ENCODE measurements at places on chromosomes 12 and 14.

- DNase-seq, result no peak
Observed at GRCh38 chr14:101097109-101097793, 193.7 kb upstream of the RTL1 start.

DNA sequence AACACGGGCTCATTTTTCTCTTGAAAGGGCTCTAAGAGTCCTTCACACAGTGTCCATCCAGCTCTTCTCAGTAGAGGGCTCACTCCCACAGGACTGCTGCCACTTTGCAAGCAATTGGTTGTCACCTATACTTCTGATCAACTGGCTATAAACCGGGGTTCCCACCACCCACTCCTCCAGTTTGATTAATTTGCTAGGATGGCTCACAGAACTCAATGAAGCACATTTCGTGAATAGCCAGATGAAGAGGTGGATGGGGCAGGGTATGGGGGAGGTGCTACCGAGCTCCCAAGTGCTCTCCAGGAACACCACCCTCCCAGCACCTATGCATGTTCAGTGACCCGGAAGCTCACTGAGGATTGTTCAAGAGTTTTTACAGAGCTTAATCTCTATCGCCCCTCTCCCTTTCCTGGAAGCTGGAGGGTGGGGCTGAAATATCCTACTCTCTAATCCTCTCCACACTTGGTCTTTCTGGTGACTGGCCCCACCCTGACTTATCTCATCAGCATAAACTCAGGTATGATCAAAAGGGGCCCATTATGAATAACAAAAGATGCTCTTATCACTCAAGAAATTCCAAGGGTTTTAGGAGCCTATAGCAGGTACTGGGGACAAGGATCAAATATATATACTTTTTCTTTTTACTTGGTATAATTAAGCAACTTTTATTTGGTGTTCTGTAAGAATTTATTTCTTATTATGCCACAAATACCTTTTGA, 13.9 kb upstream of the EGLN3 start:
- peak; percentile 22 for DNase-seq

DNA sequence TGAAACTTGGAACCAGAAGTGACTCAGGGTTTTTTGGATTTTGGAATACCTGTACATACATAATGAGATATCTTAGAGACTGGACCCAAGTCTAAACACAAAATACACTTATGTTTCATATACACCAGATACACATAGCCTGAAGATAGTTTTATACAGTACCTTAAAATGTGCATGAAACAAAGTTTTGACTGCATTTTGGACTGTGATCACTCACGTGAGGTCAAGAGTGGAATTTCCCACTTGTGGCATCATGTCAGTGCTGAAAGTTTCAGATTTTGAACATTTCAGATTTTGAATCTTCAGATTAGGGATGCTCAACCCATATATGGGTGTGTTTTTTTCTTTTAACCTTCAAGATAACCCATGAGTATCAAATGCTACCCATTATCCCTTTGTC, 6.6 kb downstream of the SBNO1 start:
- no peak for DNase-seq

- DNase-seq, result peak; percentile 98
Observed at GRCh38 chr12:101830367-101831325, at the start of gene GNPTAB. Gene GNPTAB (minus strand): TSS chr12:101830959. CDS start chr12:101830675, 284 bp downstream.

- DNase-seq, result peak; percentile 89
Observed at GRCh38 chr12:3803865-3804472, 51.1 kb upstream of the CRACR2A start.

GRCh38 chr14:87149583-87150354, 843.2 kb downstream of the GALC start:
- no peak for DNase-seq

GRCh38 chr12:112275207-112275606, 107.0 kb downstream of the HECTD4 start:
- DNase-seq, result no peak

- no peak for DNase-seq
Observed at GRCh38 chr14:80536456-80536855, 325.2 kb upstream of the DIO2 start.

- DNase-seq, result no peak
Observed at GRCh38 chr12:39814626-39815025, 195.0 kb upstream of the ABCD2 start.

GRCh38 chr12:122918827-122919226, 22.9 kb upstream of the VPS37B start:
- no peak for DNase-seq

DNA sequence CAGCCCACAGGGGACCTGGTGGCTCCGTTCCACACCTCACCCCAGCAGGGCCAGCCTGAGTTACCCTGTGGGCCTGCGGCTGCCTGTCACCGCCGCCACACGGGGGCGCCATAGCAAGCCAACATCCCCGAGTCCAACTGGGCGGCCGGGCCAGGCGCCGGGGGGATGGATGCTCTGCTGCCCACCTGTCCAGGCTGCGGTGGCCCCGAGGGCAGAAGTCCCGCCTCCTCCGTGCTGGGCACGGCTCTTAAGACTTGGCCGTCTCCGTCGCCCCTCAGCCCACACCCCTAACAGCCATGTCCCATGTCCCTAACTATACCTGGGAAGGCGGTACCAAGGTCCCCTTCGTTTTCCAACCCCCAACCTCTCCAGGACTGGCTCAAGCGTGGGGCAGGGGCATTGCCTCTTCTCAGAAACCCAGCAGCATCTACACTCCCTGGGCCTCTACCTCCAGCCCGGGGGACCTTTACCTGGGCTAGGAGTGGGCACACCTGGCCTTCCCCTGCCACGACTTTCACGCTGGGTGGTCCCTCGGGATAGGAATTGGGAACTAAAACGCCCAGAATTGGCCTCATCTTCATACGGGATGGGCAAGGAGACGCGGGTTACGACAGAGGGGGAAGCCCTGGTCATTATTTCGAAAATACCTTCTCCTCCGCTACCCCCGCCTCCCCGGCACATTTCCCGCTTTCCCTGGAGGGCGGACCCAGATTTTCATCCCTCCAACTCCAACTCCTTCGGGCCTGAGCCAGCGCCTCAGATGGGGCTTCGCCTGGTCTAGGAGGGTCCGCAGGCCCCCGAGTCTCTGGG, 1.1 kb upstream of the CYP46A1 start:
- DNase-seq, result peak; percentile 86

GRCh38 chr12:95085612-95086011, 12.2 kb upstream of the NR2C1 start:
- no peak for DNase-seq

DNA sequence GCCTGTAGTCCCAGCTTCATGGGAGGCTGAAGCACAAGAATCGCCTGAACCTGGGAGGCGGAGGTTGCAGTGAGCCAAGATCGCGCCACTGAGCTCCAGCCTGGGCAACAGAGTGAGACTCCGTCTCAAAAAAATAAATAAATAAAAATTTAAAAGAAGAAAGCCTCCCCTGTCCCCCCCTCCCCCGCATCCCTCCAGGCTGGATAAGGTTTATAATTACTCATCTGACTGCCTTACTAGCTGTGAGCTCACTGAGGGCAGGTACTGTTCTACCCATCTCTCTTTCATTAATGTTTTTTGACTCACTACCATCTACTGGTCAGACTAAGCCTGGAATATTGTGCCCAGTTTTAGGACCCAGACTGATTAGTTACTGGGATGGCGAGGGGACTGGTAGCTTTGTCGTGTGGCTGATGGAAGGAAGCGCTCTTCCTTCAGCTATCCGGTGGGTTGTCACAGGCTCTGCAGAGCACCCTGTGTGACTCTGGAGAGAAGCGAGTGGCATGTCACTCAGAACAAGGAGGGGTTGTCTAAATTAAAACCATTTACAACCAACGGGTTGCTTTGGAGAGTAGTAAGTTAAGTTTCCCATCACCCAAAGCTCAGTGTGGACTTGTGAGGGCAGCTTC, 16.9 kb downstream of the EVL start:
- no peak for DNase-seq

DNA sequence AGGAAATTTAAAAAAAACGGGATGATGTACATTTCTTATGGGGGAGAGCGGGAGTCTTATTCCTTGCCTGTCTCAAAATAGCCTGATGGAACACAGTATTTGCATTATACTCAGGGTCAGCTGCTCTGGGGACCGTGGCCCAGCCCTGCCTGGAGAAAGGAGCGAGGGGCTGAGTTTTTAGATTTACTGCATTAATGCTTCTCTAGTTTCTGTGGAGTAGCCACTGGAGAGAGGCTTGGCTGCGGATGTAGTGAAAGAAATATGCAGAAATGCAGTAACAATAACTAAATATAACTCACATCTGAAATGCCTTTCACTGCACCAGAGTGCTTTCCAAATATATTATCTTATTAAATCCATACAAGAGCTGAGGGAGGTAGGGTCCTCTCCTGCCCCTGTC, 87.6 kb upstream of the MAP1LC3B2 start:
- DNase-seq, result no peak

- DNase-seq, result no peak
Observed at GRCh38 chr12:2190085-2190484, 137.3 kb downstream of the CACNA1C start.

DNA sequence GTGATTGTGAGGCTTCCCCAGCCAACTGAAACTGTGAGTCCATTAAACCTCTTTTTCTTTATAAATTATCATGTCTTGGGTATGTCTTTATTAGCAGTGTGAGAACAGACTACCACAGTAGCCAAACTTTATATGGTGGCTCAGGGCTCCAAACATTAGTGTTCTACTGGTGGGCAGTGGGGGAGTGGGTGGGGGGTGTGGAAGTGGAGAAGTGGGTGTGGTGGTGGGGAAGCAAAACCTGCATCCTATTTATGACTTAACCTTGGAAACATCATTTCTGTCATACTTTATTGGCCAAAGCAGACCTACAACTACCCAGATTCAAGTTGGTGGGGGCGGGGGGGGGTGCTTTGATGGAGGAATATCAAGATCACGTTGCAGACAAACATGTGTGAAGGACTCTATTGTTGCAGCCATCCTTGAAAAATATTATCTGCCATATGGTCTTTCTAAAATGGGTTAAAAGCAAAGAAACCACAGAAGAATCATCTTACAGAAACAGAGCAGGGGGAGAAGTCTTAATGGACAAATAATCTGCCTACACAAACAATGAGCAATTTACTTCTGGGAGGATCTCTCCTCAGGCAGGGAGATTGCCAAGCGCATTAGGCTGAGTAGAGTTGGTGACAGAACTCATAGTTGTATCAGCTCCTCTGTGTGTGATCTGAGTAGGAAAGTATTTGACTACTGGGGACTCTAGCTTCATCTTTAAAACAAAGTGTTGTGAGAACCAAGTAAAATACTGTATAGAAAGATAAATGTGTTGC, 1.4 kb upstream of the PWP1 start:
- no peak for DNase-seq

DNA sequence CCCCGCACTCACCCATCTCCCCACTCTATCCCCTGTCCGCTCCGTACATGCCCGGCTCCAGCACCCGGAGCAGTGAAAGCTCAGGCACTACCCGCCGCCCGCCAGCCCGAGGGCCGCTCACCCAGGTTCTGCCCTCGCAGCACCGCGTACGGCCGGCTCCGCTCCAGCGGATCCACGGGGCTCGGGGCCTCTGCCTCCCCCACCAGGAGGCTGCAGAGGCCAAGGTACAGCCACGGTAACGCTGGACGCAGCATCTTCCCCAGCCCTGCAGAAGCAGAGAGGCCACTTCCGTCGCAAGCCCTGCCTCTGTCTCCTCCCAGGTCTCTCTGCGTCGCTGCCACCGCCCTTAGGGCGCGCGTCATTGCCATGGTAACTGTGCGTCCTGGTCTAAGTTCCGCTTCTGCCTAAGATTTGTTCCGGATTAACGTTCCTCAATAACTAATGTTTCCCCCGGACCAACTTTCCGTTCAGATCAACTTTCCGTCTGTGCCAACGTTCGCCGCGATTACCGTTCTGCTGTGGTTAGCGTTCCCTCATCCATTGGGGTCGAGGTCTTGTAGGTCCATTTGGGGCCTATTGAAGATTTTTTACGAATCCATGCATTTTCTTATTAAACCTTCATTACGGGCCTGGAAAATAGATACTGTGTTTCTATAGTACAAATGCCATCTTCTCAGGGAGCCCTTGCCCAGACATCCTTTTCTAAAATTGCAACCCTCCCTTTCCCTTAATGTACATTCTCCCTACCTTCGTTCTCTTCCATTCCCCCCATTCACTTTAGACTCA, at the start of gene C12orf76:
Gene C12orf76, minus strand, starts transcription at position 281 of the 786 bp plus-strand sequence. Its CDS starts 27 bp downstream, at position 254.
- peak; percentile 99 for DNase-seq

DNA sequence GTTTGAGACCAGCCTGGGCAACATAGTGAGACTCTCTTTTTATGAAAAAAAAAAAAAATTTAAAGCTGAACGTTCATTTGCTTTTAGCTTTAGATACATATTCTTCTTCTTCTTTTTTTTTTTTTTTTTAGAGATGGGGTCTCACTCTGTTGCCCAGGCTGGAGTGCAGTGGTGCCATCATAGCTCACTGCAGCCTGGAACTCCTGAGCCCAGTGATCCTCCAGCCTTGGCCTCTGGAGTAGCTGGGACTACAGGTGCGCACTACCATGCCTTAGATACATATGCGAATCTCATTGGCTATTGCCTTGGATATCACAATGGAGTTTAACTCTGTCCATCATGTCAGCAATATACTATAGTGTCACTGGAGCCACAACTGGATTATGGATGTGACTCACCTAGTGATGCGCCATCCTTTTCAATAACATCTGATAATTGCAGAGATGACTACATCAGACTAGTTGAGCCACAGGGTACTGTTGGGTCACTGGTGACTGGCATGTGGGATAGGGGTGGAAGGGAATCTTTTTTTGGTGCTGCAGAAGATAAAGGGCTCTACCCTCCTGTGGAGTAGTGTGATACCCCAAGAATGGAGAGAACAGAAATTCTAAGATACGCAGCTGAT, 2.7 kb upstream of the ADIPOR2 start:
- no peak for DNase-seq

- no peak for DNase-seq
Observed at GRCh38 chr12:102342281-102343006, 137.9 kb downstream of the IGF1 start.

DNA sequence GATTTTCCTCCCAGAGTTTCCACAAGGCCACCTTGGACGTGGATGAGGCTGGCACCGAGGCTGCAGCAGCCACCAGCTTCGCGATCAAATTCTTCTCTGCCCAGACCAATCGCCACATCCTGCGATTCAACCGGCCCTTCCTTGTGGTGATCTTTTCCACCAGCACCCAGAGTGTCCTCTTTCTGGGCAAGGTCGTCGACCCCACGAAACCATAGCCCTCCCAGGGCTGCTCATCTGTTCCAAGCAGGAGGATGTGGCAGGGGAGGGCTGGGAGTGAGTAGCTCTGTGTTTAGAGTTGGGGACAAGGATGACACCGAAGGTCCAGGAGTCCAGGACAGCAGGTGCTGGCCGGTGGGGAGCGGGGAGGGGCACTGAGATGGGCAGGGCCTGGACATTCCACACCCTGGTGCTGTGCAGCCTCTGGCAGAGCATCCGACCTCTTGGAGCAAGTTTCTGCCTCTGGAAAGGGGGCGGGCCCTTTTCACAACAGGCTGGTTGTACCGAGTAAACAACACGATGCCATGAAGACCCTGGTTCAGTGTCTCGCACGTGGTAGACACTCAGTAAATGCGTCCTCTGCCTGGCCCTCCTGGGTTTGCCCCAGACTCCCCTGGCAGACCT, 8.2 kb downstream of the SERPINA4 start:
- DNase-seq, result no peak

GRCh38 chr12:120741476-120742421, 16.1 kb downstream of the ACADS start:
- DNase-seq, result no peak
